Subcutaneous preadipocyte (primary cell): ENCODE measurements at places on chromosomes 1 and 21. TPM values are rescaled to one million over a fixed set of nuclear protein-coding genes. Genes with fewer than 3 reads are reported as not detected.

Gene ZRANB2
- total RNA-seq, result 21.3 and 25.4 TPM in 2 replicates

Gene FAM43B
- total RNA-seq, result under 0.01 TPM in 1 of 2 replicates, not detected in the other

Gene S100A1
- total RNA-seq, result not detected in 2 replicates

Gene AMY1A
- not detected in 2 replicates for total RNA-seq

Gene SLC19A2
- total RNA-seq, result 11.8 and 12.3 TPM in 2 replicates

Gene USP24
- 46.7 and 60.6 TPM in 2 replicates for total RNA-seq

Gene PCSK9
- 4.3 and 4.4 TPM in 2 replicates for total RNA-seq

Gene ADAMTS5
- 10.8 and 27.6 TPM in 2 replicates for total RNA-seq

Gene HRNR
- not detected in 2 replicates for total RNA-seq

Gene TTC39A
- 0.78 and 1.1 TPM in 2 replicates for total RNA-seq

Gene BARHL2
- not detected in 2 replicates for total RNA-seq

Gene ICOSLG
- 0.37 and 0.39 TPM in 2 replicates for total RNA-seq

Gene HNRNPCL4
- not detected in 2 replicates for total RNA-seq

Gene DNAJC8
- total RNA-seq, result 53.4 and 53.6 TPM in 2 replicates

Gene TAF13
- 37.8 and 44.6 TPM in 2 replicates for total RNA-seq

Gene TCHH
- total RNA-seq, result under 0.01 TPM in 2 replicates

Gene SLAMF7
- not detected in 2 replicates for total RNA-seq

Gene RRP1
- 24.3 and 30.3 TPM in 2 replicates for total RNA-seq

Gene GATAD2B
- 5.9 and 8.6 TPM in 2 replicates for total RNA-seq

Gene FCRL2
- total RNA-seq, result not detected in 2 replicates

Gene LCA5L
- total RNA-seq, result 1.2 and 1.5 TPM in 2 replicates

Gene CEP170
- total RNA-seq, result 109 and 247 TPM in 2 replicates

Gene SPRR4
- total RNA-seq, result not detected in 2 replicates
